ENCODE measurements at places on chromosomes 12 and 14.
A peak's percentile ranks its signal among the peaks of the same experiment; 100 is the strongest.

DNA sequence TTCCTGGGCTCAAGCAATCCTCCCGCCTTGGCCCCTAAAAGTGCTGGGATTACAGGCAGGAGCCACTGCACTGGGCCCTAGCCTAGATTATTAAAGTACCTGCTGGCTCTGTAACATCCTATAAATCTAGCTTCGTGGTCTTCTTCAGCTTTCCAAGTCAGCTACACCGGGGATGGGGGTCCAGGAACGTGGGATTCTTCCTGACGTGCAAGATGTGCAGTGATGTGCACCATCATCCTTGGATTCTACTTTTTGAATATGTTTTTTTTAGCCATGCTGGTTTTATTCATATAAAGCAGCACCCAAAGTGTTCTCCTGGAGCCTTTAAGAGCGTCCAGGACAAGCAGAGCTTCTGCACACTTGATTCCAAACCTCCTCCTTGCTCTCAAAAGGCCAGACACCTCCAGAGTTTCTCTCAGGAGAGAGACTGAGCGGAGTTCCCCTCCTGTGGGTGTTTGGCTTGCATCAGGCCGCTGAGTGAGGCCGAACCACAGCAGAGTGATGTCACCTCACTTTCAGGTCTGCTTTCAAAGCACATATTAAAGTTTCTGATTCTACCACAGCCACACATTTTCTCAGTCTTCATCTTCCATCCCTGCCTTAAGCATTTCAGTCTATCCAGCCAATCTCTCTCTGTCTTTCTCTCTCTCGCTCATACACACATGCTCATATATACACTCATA lies 33.4 kb downstream of the VCPKMT start:
- DNase-seq = no peak

DNA sequence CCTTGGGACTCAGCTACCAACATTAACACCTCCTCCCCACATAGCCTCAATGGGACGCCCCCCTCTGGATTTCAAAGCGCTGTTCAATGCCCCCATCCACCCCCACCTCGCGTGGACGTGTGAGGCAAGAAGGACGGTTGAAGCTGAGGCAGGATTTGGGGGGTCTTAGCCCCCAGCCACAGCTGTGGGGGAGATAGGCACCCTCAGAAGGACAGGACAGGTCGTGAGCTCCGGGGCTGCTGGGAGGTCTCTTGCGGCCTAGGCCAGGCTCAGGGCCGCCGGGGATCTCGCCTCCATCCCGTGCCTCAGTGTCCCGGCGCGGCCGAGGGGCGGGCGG lies 8.3 kb upstream of the SP7 start:
- DNase-seq = no peak

GRCh38 chr14:77158175-77158881 lies 16.7 kb upstream of the ZDHHC22 start:
- DNase-seq = peak; percentile 69

- no peak for DNase-seq
These were observed 1.9 kb downstream of the KIF5A start for GRCh38 chr12:57551637-57552305.

GRCh38 chr12:124010687-124011086 lies 37.7 kb downstream of the ZNF664 start:
- DNase-seq = no peak

GRCh38 chr12:19550626-19551025 lies 111.3 kb downstream of the AEBP2 start:
- DNase-seq = no peak

DNA sequence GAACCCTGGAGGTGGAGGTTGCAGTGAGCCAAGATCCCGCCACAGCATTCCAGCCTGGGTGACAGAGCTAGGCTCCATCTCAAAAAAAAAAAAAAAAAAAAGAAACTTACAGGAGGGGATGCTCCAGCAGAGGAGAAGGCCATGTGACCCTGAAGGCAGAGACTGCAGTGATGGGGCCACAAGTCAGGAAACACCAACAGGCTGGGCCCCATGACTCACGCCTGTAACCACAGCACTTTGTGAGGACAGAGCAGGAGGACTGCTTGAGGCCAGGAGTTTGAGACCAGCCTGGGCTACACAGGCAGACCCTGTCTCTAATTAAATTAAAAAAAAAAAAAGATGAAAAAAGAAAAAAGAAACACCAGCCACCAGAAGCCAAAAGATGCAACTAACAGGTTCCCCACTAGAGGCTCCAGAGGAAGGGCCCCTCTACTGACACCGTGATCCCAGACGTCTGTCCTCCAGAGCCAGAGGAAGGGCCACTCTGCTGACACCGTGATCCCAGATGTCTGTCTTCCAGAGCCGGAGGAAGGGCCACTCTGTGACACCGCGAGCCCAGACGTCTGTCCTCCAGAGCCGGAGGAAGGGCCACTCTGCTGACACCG lies 9.1 kb upstream of the GLT1D1 start:
- DNase-seq = no peak

GRCh38 chr12:53193040-53193439 lies 12.3 kb upstream of the CSAD start:
- no peak for DNase-seq

- DNase-seq = no peak
These were observed 682 bp downstream of the CREBL2 start for GRCh38 chr12:12612358-12612757.

- no peak for DNase-seq
These were observed 173.2 kb downstream of the SLC35F4 start for GRCh38 chr14:57692671-57693070.

DNA sequence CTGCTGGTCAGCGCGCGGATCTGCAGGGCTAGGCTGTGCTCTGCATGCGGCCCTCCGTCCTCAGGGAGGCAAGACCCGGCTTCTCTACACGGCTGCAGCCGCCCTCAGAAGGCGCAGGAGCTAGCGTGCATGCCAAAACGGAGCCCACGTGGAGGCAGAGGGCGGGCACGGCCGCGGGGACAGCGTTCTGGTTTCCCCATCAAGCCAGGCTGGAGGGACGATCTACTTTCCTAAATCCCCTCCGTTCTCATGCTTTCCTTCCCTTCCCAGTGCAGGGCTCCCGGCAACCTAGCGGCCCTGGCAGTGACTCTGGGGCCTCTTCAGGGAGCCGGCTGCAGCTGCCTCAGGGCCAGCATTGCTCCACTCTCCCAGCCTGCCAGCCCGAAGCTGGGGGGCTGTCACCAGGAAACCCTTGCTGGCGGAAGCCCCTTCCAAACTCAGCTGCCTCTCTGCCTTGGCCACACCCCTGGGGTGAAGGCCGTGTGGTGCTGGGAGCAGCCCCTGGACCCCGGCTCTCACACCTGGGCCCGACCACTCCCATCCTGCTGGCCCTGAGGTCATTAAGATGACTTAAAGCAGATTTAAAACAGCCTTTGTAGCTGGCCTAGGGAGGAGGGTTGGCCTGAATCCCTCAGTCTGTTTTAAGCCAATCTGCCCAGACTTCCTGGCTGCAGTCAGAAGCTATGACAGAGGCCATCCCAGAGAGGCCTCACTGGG lies 9.2 kb upstream of the GOLGA3 start:
- no peak for DNase-seq
